ENCODE measurements at places on chromosomes 4 and X.
A peak's percentile ranks its signal among the peaks of the same experiment; 100 is the strongest.

GRCh38 chrX:38277136-38277535 lies 50.2 kb downstream of the RPGR start:
- ATAC-seq: no peak

DNA sequence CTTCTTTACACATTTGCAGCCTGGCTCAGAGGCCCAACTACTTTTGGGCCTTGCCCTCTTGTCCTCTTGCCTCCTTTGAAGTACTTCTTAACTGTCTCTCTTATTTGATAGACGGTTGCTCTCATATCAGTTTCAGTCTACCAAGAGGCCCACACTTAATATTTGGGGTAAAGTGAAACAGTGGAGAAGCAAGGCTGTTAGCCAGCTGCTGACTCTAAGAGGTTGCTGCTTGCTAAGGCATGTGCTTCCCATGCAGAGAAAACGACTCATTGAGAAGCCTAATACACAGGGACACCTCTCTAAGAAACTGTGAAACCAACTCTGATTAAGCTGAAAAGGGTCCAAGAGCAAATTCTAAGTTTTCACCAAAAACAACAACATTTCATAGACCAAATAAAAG lies 94.6 kb downstream of the PPP3CA start:
- ATAC-seq: no peak

DNA sequence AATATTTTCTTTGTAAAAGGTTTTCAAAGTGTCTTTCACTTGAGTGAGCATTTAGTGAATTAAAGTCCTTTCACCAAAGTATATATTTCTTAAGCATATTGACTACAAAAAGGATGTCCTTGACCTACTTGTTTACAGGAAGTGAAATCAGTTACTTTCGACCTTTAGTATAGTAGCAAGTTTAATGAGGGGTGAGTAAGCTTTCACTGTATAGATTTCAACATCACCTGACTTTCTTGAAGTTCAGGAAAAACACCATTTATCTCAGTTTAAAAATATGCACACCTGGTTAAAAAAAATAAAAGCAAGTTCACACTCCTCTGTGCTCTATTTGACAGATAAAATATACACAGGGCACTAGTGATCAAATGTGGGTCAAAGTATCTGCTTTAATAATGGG lies 88.1 kb downstream of the CCSER1 start:
- peak; percentile 63 for ATAC-seq

DNA sequence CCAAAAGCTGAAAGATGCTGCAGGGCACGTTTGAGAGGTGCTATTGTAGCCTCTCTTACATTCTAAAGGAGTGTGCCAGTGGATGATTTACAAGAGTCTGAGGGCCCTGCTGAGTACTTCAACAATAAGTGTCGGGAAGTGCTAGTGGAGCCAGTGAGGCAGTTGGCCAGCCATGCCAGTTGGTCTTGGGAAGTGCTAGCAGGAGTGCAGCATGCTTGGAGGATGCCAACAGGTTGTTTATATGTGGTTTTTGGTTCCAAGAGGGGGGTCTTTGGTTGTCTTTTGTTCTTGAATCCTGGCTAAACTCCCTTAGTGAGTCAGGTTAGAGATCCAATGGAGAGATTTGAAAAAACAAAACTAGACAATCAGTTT lies 335.3 kb downstream of the PABPC4L start:
- no peak for ATAC-seq

GRCh38 chr4:185016946-185017758 lies 1.1 kb upstream of the HELT start:
- no peak for ATAC-seq

- no peak for ATAC-seq
These were observed 435.6 kb downstream of the FAT4 start for GRCh38 chr4:125750399-125750798.

DNA sequence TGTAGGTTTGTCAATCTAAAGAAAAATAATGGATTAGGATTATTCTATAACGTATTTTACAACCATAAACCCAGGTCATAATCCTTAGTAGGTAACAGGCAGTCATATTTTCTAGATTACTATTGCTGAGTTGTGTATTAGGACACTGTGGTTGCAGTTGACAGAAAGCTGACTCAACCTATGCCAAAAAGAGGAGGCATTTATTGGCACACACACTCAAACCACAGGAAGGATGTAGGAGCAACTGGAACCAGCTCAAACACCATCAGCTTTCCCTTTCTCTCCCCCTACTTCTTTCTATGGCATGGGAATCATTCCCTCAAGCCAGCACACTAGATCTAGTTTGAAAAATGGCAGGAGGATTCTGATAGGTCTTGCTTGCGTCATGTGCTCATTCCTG lies 136.4 kb upstream of the FAM9C start:
- ATAC-seq: no peak

DNA sequence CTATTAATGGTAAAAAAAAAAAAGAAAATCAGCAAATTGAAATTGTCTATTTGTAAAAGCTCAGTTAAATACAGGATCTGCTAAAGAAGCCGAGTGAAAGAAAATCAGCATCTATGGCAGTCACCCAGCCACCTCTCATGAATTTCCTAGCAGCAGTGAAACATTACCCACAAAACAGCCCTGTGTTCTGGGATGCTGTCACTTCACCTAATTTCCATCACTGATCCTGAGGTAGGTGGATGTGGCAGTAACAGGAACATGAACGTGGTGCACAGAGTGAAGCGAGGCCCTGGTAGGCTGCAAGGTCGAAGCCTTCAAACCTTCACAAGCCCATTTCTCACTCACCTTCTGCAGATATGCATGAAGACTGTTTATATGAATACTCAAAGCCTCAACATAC lies 65.2 kb downstream of the RXFP1 start:
- no peak for ATAC-seq

- peak; percentile 61 for ATAC-seq
These were observed 79.9 kb upstream of the ATOH1 start for GRCh38 chr4:93748373-93749291.

GRCh38 chr4:153039542-153040185 lies 103.5 kb downstream of the FHDC1 start:
- ATAC-seq: no peak

GRCh38 chr4:82642331-82642730 lies 80.5 kb upstream of the TMEM150C start:
- ATAC-seq: peak; percentile 14

GRCh38 chrX:39396358-39396995 lies 595.2 kb downstream of the MID1IP1 start:
- ATAC-seq: no peak

- ATAC-seq: no peak
These were observed 20.8 kb upstream of the AREG start for GRCh38 chr4:74424111-74424510.

GRCh38 chr4:10737337-10737736 lies 52.8 kb upstream of the CLNK start:
- no peak for ATAC-seq

GRCh38 chrX:97882306-97882705 lies 998.6 kb downstream of the RPA4 start:
- no peak for ATAC-seq

GRCh38 chrX:46693149-46693548 lies 65.8 kb downstream of the SLC9A7 start:
- ATAC-seq: no peak

- ATAC-seq: no peak
These were observed 58.1 kb downstream of the SLC30A9 start for GRCh38 chr4:42048394-42048793.

DNA sequence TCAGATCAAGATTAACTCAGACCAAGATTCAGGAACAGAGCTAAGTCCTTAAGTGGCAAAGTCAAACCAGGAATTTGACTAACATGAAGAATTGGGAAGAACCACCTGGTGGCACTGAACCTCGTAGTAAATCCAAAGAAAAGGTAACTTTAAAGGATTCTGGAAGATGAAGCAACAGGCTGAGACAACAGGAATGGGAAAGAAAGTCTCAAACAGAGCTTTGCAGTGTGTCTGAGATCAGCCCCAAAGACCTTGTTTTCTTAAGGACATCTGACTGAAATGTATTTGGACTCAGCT lies 126.1 kb downstream of the ASB9 start:
- ATAC-seq: no peak

GRCh38 chr4:123877551-123877950 lies 481.0 kb downstream of the SPRY1 start:
- ATAC-seq: no peak

DNA sequence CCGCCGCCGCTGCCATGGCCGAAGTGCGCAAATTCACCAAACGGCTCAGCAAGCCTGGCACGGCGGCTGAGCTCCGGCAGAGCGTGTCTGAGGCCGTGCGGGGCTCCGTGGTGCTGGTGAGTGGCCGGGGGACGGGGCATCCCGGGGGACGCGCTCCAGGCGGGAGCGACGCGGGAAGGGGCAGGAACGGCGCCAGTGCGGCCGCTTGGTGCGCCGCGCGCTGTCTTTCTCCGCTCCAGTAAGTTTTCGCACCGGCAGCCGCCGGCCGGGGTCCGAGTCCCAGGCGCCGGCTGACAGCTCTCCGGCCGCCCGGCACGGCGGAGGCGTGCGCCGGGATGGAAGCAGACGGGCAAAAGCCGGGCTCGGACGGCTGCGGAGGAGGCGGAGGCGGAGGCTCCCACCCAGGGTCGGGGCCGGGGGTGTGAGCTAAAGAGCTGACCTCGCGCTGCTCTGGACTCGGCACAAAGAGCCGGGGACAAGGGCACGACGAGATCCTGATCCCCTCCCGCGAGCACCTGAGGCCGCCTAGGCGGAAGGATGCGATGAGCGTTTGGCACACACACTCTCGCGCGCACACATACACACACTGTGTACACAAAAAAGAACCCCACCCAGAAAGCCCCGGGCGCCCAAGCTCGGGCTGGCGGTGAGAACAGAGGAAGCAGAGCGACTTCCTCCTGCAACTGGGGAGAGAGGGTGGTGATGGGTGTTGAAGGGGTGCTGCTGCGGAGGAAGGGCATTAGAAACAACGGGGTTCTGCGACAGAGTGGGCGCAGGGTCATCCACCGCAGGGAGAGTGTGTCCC lies 545 bp downstream of the DOCK11 start:
- peak; percentile 84 for ATAC-seq

DNA sequence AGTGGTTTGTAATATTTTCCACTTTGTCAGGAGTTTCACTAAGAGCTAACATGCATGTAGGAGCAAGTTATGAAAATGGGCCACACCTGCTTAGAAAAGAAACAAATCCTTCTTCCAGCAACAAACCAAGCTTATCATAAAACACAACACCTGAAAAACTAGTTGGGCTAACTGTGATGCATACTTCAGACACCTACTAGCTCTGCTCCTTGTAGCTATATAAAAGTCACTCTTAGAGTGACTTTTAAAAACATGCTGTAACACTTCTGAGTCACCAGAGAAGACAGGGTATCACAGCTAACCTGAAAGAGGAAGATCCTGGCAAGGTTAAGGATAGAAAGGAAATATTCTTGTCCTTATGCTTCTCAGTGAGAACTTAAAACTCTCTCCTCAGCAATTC lies 3.6 kb upstream of the SLAIN2 start:
- no peak for ATAC-seq

Data from stimulated activated memory B cell treated with anti-CD40 and anti-IgM and Interleukin-4, amounts not matched to agents 10 μg/mL and 1 μg/mL and 100 μg/mL, for 72 hours (primary cell).